ENCODE measurements at places on chromosomes 3 and 15.
A peak's percentile ranks its signal among the peaks of the same experiment; 100 is the strongest.

GRCh38 chr15:100966997-100967396, 47.8 kb downstream of the LRRK1 start:
- DNase-seq = no peak

GRCh38 chr15:64070965-64071851, 22.4 kb downstream of the CIAO2A start:
- DNase-seq = no peak

- DNase-seq = no peak
Measured at GRCh38 chr3:12405432-12406272, 78.6 kb upstream of the TSEN2 start.

- DNase-seq = no peak
Measured at GRCh38 chr3:33982269-33982798, 183.9 kb downstream of the PDCD6IP start.

DNA sequence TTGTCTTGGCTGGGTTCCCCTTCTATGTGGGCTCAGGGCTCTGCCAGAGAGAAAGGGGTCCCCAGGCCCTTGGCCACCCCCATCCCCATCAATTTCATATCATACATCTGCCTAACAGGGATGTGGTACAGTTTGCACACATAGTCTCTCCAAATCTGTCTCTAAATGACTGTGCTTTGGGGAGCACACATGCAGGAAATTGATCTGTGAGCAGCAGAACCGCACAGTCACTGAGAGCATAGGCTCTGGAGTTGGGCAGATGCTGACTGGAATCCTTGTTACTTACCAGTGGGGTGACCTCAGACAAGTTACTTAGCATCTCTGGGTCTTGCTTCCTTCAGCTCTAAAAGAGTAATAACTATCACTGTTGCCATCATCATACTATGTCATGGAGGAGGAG, 273.9 kb downstream of the ABHD5 start:
- no peak for DNase-seq

DNA sequence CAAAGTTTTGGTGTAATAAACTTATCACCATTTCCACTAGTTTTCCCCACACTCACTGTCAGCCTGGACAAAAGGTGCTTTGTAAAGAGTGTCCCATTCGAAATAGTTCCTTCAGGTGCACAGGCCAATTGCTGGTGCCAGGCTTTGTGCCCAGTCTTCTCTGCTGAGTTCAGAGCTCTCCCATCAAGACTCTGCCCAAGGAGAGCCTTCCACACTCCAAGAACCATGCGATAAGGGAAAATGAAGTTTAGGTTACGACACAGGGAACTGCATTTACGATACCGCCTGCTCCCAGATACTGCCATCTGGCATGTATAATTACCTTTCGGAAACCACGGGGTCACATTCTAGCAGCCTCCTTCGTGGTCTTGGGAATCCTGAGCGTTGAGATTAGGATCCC, 379.6 kb downstream of the MECOM start:
- no peak for DNase-seq

- no peak for DNase-seq
Measured at GRCh38 chr3:60675424-60675823, 575.8 kb downstream of the FHIT start.

GRCh38 chr15:75695220-75695619, 17.4 kb downstream of the CSPG4 start:
- no peak for DNase-seq

DNA sequence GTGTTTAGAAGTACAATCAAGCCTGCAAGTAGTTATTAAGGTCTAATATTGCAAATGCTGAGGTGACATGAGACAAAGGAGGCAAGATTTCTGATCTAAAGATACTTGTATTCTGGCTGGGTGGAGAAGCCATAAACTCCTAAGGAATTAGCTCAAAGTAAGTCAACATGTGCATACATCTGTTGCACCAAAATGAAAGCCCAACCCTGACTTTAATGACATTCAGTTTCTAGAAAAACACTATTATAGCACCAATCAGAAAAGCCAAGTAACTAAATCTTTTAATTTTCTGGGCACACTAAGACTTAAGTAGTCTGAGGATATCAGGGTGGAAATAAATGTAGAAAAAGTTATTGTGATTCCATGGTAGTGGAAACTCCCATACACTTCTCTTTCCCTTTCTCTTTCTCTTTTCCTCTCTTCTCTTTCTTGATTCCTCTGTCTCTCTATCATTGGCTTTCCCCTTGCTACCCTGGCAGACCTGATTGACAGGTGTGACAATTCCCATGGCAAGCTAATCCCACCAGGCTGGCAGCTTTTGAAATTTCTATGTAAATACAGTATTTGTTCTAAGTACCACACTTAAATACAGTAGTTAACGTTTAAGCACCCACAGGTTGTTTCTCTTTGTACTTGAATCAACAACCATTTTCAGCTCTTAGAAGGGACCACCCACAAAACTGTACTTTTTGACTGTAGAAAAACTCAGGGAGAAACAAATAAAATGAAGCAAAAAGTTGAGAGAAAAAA, 528.4 kb upstream of the SEMA6D start:
- DNase-seq = no peak

DNA sequence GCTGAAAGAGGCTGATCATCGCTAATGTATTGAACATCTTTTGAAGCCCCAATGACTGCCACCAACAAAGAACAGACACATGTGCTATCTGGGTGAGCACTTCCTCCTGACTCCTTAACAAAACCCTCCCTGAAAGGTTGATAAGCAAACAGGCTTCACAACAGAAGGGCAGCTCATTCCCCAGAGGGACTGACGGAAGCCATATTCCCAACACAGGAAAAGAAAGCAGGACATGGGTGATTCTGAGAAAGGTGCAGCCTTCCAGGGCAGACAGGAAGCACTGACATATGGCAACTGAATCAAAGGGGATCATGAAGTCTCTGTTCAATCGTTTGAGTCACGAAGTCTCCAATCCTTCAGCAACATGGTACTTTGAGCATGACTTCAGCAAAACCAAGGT, 929.0 kb downstream of the MCTP2 start:
- no peak for DNase-seq

GRCh38 chr3:46893763-46894162, 16.2 kb downstream of the PTH1R start:
- no peak for DNase-seq

GRCh38 chr3:134468519-134468918, 17.3 kb downstream of the ANAPC13 start:
- DNase-seq = no peak

GRCh38 chr15:92667287-92667904, 11.8 kb upstream of the FAM174B start:
- DNase-seq = no peak

DNA sequence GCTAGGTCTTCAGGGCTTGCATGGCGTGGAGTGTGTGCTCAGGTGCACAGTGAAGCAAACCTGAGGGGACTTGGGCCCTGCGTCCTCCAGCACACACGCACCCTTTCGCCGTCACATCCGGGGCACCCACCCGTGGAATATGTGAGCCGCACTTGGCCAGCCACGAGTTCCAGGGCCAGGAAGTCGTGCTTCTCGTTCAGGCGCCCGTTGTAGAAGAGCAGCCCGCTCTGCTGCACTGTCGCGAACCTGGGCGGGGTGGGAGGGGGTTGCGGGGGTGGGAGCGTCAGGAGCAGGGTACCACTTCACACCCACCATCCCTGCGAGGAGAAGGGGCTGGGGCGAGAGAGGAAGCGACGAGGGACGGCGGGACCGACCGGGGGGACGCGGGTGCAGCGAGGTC, 7.1 kb downstream of the CELSR3 start:
- DNase-seq = peak; percentile 42

- no peak for DNase-seq
Measured at GRCh38 chr15:48858401-48858800, 19.5 kb upstream of the EID1 start.

DNA sequence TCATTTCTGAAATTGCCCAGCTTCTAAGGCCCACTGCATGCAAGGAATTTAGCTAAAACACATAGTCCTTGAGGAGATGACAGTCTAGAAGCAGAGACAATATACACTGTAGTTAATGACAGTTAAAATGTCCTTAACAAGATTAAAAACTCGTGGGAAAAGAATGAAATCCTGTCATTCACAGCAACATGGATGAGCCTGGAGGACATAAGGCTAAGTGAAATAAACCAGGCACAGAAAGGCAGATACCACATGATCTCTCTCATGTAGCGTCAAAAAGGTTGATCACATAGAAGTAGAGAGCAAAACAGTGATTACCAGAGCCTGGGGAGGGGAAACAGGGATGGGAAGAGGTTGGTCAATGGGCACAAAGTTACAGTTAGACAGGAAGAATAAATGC, 36.3 kb upstream of the GOLGA8J start:
- DNase-seq = no peak

DNA sequence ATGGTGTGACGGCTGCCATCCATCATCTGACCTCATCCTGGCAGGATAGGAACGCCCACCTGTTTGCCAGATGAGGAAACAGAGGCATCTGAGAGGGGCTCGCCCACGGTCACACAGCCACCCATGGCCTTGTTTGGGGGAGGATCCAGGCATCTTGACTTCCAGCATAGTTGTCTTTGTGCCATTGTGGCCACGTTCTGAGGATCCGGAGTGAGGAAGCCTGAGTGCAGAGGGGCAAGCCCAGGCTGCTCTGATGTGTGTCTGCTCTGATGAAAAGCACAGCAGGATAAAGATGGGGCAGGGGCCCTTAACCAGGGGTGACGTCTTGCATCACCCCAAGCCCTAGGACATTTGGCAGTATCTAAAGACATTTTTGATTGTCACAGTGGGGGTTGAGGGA, 58.7 kb downstream of the FGD5 start:
- no peak for DNase-seq

- no peak for DNase-seq
Measured at GRCh38 chr3:177960722-177961121, 575.5 kb upstream of the KCNMB2 start.

GRCh38 chr3:10444511-10444910, 60.9 kb downstream of the ATP2B2 start:
- no peak for DNase-seq

DNA sequence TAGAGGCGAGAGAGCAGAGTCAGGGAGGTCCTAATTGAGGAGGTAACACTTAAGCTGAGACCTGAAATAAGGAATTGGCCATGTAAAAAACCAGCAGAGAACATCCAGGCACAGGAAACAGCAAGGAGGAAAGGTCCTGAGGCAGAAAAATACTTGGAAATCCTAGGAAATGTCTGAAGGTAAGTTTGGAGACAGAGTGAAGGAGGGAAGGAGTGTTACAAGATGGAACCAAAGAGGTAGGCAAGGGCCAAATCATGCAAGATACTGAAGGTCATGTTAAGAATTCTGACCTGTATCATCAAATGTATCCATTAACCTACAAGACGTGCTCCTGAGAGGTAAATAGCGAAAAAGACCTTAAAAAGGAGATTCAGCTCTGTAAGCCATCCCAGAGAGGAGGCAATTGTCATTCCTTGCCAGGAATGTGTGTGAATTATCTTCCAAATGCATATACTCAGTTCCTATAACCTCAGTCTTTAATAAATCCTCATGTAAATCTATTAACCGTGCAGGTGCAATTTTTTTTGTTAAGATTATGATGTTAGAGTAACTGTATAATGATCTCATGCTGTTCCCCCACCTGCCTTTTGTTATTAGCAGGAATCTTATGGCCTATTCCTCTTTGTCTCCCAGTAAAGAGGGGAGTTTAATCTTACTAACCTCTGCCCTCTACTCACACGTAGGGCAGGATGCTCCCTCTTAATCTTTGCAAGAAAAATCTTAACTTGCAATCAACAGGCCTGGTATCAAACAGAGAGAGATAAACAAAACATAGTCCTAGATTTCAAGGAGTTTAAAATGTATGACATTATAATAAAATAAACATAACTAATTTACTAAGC, 166.9 kb downstream of the ULK4 start:
- DNase-seq = no peak

DNA sequence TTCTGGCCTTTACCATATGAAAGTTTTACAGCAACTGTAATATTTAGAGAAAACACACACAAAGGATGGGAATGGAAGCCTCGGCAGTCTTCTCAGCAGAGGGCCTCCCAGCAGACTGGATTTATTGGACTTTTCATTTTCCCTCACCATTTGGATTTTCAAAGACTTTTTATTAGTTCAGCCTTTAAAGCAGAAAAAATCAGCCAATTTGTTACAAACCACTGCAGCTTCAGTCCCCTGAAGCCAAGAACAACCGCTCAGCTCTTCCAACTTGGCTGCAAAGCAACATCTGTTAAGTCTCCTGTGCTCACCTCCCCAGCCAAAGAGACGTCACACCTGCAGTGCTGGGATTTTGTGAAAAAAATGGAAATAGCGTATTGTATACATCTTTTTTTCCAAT, 120.8 kb downstream of the GMPS start:
- DNase-seq = no peak

GRCh38 chr3:190375246-190375645, 12.7 kb upstream of the CLDN16 start:
- DNase-seq = no peak

GRCh38 chr3:152717252-152717651, 117.7 kb upstream of the P2RY1 start:
- DNase-seq = no peak

DNA sequence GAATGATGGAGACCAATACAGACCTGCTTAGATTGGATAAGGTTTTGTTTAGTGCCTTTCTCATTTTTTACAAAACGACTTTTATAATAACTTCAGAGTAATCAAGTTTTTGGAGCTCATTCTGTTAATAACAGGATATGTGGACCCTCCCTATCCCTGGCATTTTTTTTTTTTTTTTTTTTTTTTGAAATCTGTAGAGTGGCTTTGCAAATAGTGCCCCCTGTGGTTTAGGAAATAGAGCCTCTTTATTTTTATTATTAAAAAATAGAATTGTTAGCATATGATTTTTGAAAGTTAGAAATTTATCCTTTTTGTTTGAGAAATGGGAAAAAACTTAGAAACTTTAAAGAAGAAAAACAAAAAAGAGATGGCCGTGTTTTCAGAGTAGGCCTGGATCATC, 11.4 kb downstream of the SKIL start:
- DNase-seq = no peak

DNA sequence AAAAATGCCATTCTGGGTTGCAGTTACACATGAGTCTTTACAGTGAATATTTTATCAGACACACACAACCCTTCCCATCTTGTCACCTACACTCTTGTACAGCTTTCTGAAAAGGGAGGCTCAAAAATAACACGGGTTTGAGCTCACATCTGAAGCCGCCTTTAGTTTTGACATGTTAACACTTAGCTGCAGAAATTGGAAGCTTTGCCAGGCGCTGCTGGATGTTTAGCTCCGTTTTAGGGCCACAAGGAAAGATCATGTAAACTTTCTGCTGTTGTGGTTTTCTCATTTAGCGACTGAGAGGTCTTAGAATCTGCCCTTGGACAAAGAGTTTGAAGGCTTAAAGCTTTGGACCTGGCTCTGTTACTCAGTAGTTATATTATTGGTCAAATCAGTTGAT, 120.1 kb downstream of the OXNAD1 start:
- no peak for DNase-seq

DNA sequence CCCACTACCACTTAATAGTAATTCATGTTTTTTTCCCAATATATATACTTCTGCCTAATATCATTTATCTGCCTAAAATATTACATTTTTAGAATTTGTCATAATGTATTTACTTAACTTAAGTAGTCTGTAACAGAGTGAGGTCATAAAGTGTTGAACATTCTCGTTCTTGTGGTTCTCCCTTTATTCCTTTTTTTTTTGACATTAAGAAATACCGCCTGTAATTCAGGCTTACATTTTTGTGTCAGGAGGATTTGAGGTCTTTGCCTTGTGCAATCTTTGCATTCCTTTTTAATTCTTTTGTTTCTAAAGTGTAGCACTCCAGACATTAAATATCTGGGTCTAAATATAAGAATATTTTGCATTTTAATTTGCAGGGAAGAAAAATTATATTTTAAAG, 315.4 kb downstream of the PTPRG start:
- no peak for DNase-seq

- DNase-seq = no peak
Measured at GRCh38 chr3:83662381-83662960, 1296.3 kb upstream of the CADM2 start.

GRCh38 chr3:44117239-44117638, 124.4 kb upstream of the TOPAZ1 start:
- DNase-seq = no peak

All from stimulated activated CD4-positive, alpha-beta T cell treated with anti-CD3 and anti-CD28 coated beads, Interleukin-12 subunit alpha, Interleukin-12 subunit beta, amount 100 ng/mL, for 48 hours (primary cell).